ENCODE measurements at places on chromosomes 1 and 21.

DNA sequence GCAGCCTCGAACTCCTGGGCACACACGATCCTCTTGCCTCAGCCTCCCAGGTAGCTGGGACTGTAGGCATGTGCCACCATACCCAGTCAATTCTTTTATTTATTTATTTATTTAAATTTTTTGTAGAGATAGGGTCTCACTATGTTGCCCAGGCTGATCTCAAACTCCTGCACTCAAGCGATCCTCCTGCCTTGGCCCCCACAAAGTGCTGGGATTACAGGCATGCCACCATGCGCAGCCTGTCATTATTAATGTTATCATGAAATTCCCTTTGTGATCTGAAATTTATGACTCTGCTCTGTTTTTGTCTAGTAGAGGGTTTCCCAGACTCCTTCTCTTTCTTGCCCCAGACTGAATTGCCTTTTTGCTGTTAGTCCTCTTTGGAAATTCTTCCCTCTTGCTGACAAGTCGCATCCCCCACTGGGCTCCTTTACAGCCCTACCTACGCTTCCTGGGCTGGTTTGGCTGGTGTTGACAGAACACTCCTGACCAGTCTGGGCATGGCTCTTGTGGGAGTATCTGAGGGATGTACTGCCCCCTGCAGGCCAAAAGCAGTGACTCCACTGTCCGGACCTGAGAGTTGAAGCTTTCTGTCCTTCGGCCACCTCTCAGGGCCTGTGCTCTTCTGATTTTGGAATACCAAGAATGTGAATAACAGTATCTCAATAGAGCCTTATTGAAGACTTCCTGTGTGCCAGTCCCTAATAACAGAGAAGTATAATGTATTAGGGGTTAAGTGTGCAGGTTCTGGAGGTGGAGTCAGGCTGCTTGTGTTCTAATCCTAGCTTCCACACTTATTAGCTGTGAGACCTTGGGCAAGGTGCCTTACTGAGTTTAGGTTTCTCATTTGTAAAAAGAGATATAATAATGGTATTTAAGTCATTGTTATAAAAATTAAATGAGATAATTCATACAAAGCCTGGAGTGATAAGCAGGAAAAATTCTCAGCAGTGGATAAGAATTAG lies 28.2 kb downstream of the TCEANC2 start:
- no peak overlapping the region for H3K27ac ChIP-seq
- peak; percentile 61 for DNase-seq
- H3K27me3 ChIP-seq = no peaks in the 10 kb centered on the region
- no peaks in the 10 kb centered on the region for H3K4me1 ChIP-seq
- H3K36me3 ChIP-seq = peaks cover 10% of the 10 kb centered on the region
- H3K4me3 ChIP-seq = no peak overlapping the region

GRCh38 chr1:116323491-116323890 lies 49.6 kb upstream of the ATP1A1 start:
- H3K27ac ChIP-seq = no peak overlapping the region
- H3K27me3 ChIP-seq = no peaks in the 10 kb centered on the region
- H3K4me1 ChIP-seq = peaks cover 23% of the 10 kb centered on the region
- no peak for DNase-seq

DNA sequence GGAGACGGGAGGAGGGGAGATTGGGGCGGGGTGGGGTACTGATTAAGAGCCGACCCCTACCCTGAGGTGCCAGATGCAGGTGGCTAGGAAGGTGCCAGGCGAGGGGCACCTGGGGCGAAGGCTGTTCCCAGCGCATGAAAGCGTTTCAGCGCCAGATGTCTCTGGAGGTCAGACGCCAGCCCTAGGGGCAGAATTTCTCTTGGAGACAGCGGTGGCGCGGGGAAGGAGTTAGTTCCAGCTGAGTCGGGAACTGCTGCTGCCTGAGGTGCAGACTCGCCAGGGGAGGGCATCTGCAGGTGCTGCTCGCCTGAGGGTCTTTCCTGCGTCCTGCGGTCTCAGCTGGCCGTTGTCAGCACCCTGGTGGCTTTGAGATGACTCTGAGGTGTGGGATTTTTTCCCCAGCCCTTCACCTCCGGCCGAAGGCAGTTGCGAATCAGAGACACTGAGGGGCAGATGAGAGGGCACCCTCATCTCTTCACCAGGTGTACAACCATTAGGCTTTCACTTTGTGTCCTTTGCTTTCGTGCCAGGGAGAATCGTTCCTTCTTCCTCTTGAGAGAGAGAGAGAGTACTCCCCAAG lies 539 bp downstream of the CGN start:
- H3K4me1 ChIP-seq = peaks cover 16% of the 10 kb centered on the region
- no peak overlapping the region for H3K27ac ChIP-seq
- no peak for DNase-seq
- H3K27me3 ChIP-seq = no peaks in the 10 kb centered on the region
- no peaks in the 10 kb centered on the region for H3K36me3 ChIP-seq

DNA sequence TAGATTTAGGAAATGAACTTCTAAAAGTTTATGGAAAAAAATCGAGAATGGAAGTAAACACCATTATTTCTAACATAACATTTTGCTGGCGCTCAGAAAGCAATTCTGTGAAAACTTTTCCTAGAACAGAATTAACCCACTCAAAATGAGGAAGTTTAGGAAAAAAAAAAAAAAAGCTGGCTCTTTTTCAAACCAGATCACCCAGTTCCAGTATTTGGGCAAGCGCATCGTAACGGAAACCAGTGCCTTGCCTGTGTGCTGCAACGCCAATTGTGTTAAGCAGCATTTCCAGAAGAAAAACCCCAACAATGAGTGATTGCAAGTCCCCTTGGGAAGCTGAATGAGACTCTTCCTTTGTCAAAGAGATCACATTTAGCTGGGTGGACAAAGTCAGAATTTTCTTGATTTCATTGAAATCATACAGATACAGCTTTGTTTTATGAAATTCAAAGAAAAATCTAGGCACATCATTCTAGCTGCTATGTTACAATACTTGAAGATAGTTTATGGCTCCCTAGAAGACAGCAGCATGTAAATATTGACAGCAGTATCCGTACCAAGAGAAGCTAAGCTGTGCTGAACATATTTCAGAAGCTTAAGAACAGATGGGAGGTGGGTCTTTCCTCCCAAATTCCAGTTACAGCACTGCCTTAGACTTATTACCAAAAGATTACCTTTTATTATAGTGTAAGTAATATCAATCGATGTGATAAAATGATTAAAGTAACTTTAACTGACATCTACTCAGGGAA lies 113.4 kb downstream of the ERG start:
- no peaks in the 10 kb centered on the region for H3K36me3 ChIP-seq
- peaks cover 10% of the 10 kb centered on the region for H3K27me3 ChIP-seq
- no peaks in the 10 kb centered on the region for H3K4me1 ChIP-seq
- DNase-seq = no peak
- no peak overlapping the region for H3K4me3 ChIP-seq
- H3K27ac ChIP-seq = no peak overlapping the region

DNA sequence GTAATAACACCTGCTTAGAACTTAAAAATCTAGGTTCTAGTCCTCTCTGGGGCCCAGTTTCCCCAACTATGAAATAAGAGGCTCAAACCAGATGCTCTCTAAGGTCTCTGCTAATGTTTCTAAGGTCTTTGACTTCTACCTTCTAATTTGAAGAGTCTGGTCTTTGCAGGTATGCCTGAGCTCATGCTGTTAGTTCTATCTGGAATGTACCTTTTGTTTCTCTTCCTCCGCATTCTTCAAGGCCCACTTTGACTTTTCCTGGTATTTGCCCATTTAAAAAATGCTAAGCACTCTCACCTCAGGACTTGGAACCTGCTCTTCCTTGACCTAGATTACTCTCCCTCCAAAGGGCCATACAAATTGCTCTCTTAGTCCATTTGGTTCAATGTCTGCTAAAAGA lies 13.5 kb downstream of the SLC35D1 start:
- no peak overlapping the region for H3K4me3 ChIP-seq
- H3K27ac ChIP-seq = no peak overlapping the region
- H3K27me3 ChIP-seq = no peaks in the 10 kb centered on the region
- H3K36me3 ChIP-seq = peaks cover 27% of the 10 kb centered on the region
